Tibial nerve (tissue), 4 donors: ENCODE measurements at places on chromosomes 12 and 14. TPM values are rescaled to one million over a fixed set of nuclear protein-coding genes. Genes with fewer than 3 reads are reported as not detected.

DNA sequence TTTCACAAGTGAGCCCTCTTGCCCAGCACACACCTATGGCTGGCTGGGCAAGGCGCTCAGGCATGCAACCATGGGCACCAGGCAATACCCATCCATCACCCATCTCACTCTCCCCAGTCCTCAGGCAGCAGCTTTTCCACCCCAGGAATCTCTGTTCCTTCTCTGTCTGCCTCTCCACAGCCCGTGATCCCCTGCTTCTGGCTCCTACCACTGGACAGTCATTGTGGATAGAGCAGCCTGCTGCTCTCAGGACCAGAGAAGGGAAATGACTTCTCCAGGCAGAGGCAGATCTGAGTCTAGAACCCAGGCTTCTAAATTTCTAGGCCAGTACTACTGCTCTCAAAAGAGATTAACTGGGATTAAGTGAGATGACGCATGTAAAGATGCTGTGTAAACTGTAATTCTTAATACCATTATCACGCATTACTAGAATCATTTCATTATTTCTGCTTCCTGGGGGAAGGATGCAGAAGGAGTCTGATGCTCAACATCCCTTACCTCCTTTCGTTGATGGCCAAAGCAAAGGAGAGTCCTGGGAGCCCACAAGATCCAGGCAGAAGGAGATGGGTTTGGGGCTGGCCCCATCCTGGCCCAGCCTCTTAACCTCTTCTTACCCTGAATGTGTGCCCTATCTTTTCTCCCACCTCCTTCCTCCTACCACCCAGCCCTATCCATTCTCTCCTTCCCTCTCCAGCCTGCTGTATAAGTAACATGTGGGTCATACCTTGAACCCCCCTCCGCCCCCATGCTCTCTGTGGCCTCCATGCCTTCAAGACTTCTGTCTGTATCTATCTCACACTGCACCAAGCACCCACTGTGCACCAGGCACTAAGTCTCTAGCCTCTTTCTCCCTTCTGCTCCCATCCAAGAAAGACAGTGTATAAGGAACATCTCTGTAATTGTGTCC, 4.8 kb upstream of the AQP5 start:
- H3K4me3 ChIP-seq, result no peak overlapping the region
- H3K27me3 ChIP-seq, result peaks cover 75% of the 10 kb centered on the region

Gene DLGAP5
- total RNA-seq, result 0.30 TPM

DNA sequence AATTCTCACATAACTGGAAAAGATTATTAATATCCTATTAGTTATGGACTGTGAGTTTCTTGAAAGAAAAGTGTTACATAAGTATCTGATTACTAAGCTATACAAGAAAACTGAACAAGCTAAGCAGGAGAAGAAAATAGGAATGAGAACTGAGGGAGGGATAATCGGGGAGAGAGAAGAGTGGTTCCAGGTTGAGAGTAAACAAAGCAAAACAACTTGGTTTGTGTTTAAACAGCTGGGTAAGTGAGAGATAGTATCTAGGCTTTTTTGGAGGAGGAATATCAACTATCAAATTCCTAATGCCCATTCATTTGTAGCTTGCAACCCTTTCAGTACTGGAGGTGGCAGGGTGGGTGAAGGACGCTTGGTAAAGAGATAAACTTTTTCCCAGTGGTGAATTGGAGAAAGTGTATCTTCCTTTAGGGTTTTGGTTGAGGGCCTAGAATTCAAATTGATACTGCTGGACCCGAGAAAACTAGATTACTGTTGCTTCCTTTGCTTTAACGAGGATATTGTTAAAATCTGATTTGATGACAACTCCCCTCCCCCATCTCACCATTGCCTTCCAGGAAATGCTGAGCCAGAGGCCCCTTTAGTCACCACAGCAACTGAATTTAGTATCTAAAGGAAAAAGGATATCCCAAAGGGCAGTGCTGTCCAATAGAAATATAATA, 2.0 kb upstream of the SLC2A3 start:
- H3K4me1 ChIP-seq, result peaks cover 6% of the 10 kb centered on the region
- no peak overlapping the region for H3K27ac ChIP-seq
- DNase-seq, result no peak

DNA sequence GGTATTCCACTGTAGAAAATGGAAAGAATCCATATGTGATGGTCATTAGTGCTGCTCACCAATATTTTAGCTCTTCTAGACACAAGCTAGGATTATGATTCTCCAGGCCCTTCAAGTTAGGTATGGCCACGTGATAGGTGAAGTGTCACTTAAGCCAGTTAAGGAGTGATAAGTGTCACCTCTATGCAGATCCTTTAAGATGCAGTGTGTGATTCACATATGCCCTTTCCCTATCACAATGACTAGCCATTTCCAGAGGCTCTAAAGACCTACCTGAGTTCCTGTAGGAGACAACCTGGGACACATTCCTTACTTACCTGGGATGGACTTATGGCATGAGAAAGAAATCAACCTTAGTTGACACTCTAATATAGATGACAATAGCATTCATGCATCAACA, 343.2 kb downstream of the NELL2 start:
- no peaks in the 10 kb centered on the region for H3K36me3 ChIP-seq
- H3K27me3 ChIP-seq, result no peaks in the 10 kb centered on the region
- H3K4me1 ChIP-seq, result no peaks in the 10 kb centered on the region
- H3K4me3 ChIP-seq, result no peak overlapping the region

DNA sequence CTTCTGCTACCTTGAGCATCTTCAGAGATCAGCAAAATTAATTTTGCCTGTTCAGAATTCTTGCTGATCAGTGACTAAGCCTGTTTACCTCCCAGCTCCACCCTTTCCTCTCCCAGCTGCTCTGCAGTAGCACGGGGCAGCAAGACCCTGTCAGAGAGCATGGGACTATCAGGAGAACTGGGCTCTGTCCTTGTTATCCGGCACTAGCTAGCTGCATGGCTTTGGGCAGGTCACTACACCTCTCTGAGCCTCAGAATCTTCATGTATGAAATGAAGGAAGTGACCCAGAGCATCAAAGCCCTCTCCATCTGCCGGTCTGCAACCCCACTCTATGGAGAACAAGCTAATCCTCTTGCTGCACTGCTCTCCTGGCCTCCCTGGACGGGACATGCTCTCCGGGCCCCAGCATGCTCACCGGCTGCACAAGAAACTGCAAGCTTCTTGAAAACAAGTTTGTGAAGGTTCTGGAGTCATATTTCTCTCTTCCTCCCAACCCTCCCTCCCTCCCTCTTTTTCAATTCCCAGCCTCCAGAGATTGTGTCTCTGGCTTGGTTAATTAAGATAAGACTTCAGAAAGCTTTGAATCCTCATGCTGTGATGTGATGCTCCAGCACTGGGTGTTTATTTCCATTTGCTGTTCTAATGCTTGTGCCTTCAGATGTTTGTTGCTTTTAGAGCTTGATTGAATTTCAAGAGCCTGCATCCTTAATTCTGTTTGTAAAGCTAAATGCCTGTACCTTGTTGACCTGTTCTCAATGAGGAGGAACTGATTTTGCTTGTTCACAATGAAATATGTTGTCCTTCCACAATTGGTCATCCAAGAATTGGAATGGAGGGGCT, 101.1 kb downstream of the CRACR2A start:
- H3K36me3 ChIP-seq, result no peaks in the 10 kb centered on the region
- H3K27me3 ChIP-seq, result no peaks in the 10 kb centered on the region
- H3K4me3 ChIP-seq, result no peak overlapping the region
- no peaks in the 10 kb centered on the region for H3K4me1 ChIP-seq
- DNase-seq, result no peak

- H3K36me3 ChIP-seq, result no peaks in the 10 kb centered on the region
- no peak overlapping the region for H3K27ac ChIP-seq
- no peaks in the 10 kb centered on the region for H3K4me1 ChIP-seq
- H3K4me3 ChIP-seq, result no peak overlapping the region
- no peak for DNase-seq
Observed at GRCh38 chr12:13962699-13963098, 18.7 kb downstream of the GRIN2B start.

GRCh38 chr14:101193106-101193844, 289.8 kb upstream of the RTL1 start:
- DNase-seq, result no peak
- no peak overlapping the region for H3K27ac ChIP-seq
- no peak overlapping the region for H3K4me3 ChIP-seq
- H3K36me3 ChIP-seq, result no peaks in the 10 kb centered on the region
- H3K27me3 ChIP-seq, result no peaks in the 10 kb centered on the region

GRCh38 chr14:104665657-104666522, 23.5 kb upstream of the INF2 start:
- peaks cover under 1% of the 10 kb centered on the region for H3K27me3 ChIP-seq
- H3K27ac ChIP-seq, result peak overlapping the region; percentile 90
- H3K4me3 ChIP-seq, result no peak overlapping the region
- no peaks in the 10 kb centered on the region for H3K36me3 ChIP-seq
- peaks cover 19% of the 10 kb centered on the region for H3K4me1 ChIP-seq

DNA sequence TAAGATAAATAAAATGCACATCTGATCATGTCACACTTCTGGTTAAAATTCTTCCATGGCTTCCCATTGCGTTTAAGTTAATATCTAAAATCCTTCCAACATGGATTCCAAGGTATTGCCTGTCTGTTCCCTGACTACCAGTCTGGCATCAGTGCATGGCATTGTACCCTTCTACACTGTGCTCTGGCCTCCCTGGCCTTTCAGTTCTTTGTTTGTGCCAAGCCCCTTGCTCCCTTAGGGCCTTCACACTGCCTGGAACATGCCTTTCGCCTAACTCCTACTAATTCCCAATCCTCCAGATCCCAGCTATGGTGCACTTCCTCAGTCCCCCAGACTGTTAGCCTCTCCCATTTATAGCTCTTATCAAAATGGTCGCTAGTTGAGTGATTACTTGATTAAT, 6.3 kb downstream of the CIPC start:
- H3K27ac ChIP-seq, result peak overlapping the region; percentile 10
- DNase-seq, result no peak
- H3K36me3 ChIP-seq, result peaks cover 23% of the 10 kb centered on the region
- H3K4me1 ChIP-seq, result peaks cover 49% of the 10 kb centered on the region

Gene DTX1
- total RNA-seq, result 27.5 TPM

GRCh38 chr12:55762646-55763045, 19.7 kb downstream of the GDF11 start:
- DNase-seq, result no peak
- no peak overlapping the region for H3K4me3 ChIP-seq
- H3K4me1 ChIP-seq, result no peaks in the 10 kb centered on the region
- H3K27ac ChIP-seq, result no peak overlapping the region

DNA sequence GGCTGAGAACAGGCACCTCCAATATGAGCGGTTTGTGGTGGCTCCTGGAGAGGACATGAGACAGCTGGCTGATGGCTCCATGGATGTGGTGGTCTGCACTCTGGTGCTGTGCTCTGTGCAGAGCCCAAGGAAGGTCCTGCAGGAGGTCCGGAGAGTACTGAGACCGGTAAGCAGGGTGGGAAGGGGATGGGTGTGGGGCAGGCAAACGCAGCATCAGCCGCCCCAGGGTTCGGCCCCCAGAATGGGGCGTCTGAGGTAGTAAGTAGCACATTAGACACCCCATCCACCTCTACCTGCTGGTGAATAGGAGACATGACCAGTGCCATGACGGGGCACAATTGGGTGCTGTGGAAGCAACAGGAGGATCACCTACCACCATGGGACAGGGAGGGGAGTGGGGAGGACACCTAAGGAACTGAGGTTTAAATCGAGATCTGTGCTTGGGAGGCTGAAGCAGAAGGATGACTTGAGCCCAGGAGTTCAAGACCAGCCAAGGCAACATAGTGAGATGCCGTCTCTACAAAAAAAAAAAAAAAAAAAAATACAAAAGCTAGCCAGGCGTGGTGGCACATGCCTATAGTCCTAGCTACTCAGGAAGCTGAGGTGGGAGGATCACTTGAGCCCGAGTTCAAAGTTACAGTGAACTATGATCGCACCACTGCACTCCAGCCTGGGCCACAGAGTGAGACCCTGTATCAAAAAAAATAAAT, 25.5 kb downstream of the ITGA7 start:
- peak overlapping the region; percentile 30 for H3K4me3 ChIP-seq
- H3K27ac ChIP-seq, result peak overlapping the region; percentile 37
- no peak for DNase-seq
- H3K36me3 ChIP-seq, result peaks cover 27% of the 10 kb centered on the region

GRCh38 chr14:96256407-96256806, 397 bp downstream of the BDKRB1 start:
- H3K4me3 ChIP-seq, result no peak overlapping the region
- H3K36me3 ChIP-seq, result no peaks in the 10 kb centered on the region
- H3K27me3 ChIP-seq, result no peaks in the 10 kb centered on the region
- H3K4me1 ChIP-seq, result no peaks in the 10 kb centered on the region
- no peak overlapping the region for H3K27ac ChIP-seq
- no peak for DNase-seq
